Sciatic nerve (tissue), 2 donors: ENCODE measurements at places on chromosomes 2 and 18. TPM values are rescaled to one million over a fixed set of nuclear protein-coding genes. Genes with fewer than 3 reads are reported as not detected.

Gene HOXD4
- total RNA-seq, result 6.8 TPM

Gene MOCOS
- total RNA-seq, result 6.4 TPM

Gene MAP4K3
- total RNA-seq, result 50.4 TPM

DNA sequence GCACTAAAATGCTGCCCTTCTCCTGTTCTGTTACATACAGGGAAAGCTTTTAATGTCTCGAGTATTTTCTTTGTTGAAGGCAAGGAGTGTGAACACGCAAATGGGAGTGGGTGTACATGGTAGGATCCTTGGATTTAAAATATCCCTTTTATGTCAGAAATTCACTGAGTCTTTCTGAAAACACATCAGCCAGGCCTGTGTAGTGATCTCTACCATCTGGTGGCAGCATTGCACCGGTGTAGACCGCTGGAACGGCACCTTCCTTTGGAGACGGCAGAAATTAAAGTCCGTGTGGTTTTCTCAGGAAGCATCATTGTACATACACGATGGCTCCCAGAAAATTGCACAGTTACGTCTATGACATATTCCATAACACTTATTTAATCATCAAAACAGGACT, 515.8 kb downstream of the GALR1 start:
- DNase-seq, result no peak

DNA sequence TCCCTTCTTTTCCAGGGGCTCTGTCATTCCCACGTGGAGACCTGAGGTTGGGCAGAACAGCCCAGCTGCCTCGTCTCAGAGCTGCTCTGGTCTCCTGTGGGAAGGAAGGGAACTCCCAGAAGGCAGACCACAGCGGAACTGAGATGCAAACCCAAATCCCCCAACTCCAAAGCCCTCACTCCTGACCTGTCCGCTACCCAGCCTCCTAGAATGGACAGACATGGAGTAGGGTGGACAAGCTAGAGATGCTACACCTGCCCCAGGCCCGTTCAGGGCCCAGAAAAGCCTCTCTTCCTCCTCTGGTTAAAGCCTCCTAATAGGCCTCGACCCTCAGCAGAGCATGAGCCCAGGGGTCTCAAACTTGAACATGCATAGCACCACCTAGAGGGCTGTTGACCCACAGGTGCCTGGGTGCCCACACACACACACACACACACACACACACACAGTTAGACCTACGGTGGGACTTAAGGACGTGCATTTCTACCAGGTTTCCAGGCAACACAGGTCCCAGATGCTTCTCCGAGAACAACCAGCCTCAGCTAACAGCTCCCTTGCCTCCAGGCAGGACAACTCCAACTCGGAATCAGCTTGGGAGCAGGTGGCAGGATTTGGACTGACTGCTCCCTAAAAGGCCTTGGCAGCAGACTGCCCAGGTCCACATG, 93.5 kb downstream of the TNS1 start:
- DNase-seq, result no peak

GRCh38 chr2:163441603-163442002, 294.2 kb downstream of the FIGN start:
- no peak for DNase-seq

- no peak for DNase-seq
Observed at GRCh38 chr2:85851253-85852151, 37.3 kb downstream of the ST3GAL5 start.

- no peak for DNase-seq
Observed at GRCh38 chr2:61775956-61776570, 77.8 kb downstream of the FAM161A start.

DNA sequence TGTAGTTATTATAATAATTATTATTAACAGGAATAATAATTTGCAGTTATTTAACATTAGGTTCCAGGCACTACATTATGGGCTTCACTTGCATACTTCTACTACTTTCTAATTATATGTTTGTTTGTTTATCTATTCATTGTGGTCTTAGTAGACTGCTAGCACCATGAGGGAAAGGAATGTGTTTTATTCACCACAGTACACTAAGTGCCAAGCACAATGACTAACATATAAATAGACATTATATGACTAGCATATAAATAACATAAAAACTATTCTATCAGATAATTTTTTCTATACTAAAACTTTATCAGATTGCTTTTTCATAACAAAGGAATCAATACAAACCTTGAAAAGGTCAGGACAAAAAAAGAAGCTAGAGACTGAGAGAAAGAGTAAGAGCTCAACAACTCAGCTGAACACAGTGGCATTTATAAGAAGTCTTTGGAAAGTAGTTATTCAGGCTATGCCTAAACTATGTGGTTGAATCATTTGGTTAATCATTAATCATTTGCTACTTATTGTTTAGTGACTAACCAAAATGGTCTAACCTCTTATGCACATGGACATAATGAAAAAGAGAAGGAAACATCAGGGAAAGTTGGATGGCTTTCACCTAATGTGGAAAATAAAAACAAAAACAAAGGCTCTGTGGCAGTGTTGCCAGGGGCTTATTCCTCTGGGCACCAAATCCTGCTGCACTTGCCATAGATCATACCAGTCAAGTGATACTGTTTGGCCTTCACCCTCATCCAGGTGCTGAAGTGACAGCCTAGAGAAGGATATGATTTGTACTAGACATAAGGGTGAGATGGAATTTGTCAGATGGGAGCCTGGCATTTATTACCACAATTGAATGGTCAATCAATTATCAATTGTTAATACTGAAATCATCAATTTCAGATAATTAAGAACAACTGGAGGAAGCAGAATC, 174.9 kb downstream of the ETAA1 start:
- no peak for DNase-seq

- no peak for DNase-seq
Observed at GRCh38 chr2:46977899-46978298, 62.3 kb upstream of the MCFD2 start.
